HuH-7 (cell line): ENCODE measurements at places on chromosomes 13 and 19.

DNA sequence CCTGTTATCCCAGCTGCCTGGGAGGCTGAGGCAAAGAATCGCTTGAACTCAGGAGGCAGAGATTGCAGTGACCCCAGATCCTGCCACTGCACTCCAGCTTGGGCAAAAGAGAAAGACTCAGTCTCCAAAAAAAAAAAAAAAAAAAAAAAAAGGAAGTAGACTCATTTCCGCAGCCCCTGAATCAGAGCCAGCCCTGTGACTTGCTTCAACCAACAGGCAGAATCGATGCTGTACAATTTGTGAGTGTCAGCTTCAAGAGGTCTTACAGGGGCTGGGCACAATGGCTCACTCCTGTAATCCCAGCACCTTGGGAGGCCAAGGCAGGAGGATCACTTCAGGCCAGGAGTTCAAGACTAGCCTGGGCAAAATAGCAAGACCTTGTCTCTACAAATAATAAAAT, 12.8 kb downstream of the ANKRD27 start:
- DNase-seq = no peak

DNA sequence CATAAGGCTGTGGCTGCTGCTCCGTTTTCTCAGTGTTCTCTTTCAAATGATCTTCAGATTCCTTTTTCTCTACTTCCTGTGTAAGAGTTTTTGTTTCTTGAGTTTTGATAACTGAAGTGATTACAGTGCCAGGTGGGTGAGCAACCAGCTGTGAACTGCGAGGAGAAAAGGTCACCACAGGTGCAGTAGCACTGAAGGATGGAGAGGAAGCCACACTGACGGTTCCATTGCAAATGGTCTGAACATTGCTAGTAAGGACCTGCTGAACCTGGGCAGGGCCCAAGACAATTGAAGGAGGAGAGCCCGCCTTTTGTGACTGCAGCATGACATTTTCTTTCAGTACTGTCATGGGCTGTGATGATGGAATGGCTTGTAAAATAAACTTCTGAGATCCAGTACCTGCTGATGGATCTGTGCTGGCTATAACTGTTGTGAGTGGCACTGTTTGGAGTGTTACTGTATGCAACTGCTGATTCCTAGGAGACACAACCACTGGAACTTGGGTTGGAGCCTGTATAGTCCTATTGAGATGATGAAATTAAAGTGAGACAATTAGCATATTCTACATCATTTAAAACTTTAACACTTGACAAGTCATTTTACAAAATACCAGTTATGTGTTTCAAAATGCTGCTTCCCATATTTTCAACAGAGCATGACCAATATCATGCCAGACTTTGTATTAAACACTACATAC, 85.5 kb downstream of the ELF1 start:
- no peak for DNase-seq

- no peak for DNase-seq
Observed at GRCh38 chr19:52007451-52007805, 583 bp downstream of the ZNF615 start.

- DNase-seq = no peak
Observed at GRCh38 chr19:40089462-40089861, 1.3 kb downstream of the ZNF780A start.

- no peak for DNase-seq
Observed at GRCh38 chr19:39558624-39559117, 18.7 kb upstream of the EID2 start.
